ENCODE measurements at places on chromosomes 6 and 20.

GRCh38 chr6:1665214-1665613 lies 55.5 kb downstream of the FOXC1 start:
- DNase-seq: no peak

DNA sequence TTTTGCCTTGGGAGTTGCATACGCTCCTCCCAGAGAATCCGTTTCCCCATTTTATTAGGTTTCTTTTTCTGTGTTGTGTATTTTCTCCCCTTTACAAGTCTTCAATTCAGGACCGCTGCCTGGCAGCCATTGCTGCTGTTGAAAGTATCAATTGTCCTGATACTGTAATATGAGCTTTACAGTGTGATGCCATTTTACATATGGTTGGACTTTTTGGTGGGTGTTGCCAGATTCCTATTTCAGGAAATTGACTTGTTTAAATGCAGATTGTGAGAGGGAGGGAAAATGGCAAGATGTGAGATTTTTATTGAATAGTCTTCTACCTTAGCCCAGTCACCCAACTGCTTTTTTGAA lies 1.2 kb downstream of the PANK2 start:
- no peak for DNase-seq

- no peak for DNase-seq
Measured at GRCh38 chr6:49551078-49551865, 804 bp downstream of the C6orf141 start.

- DNase-seq: no peak
Measured at GRCh38 chr6:170025341-170025911, 265.5 kb downstream of the DLL1 start.

GRCh38 chr20:62064770-62065673 lies 659 bp downstream of the TAF4 start:
- DNase-seq: no peak

DNA sequence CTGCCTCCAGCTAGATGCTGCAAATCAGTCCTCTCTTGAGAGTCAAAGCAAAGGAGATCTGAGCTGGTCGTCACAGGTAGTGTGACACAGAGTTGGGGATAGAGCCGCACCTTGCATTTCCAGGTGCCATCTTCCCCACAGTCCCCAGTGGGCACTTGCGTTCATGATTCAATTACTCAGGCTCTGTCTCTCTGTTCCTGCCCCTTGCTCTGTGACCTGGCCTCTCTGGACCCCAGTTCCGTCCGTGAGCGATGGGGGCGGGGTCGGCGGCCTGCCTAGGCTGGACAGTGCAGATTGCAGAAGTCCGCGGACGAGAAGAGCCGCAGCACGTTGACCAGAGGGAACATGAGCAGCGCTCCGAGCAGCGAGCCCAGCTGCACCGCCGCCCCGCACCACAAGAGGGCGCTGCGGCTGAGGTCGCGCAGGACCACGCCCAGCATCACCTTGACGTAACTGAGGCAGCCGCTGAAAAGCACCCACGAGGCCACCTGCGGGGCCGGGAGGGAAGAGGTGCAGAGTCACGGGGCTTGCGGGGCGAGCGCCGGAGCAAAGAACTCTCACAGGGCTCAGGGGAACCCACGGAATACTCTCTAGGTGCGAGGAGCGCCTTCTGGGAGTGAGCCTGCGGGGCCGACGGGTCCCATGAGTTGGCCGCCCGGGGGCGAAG lies 7.4 kb downstream of the SLC52A3 start:
- DNase-seq: no peak

- DNase-seq: no peak
Measured at GRCh38 chr6:4780360-4780812, 4.2 kb downstream of the CDYL start.

- no peak for DNase-seq
Measured at GRCh38 chr6:113500221-113500620, 356.9 kb upstream of the MARCKS start.

DNA sequence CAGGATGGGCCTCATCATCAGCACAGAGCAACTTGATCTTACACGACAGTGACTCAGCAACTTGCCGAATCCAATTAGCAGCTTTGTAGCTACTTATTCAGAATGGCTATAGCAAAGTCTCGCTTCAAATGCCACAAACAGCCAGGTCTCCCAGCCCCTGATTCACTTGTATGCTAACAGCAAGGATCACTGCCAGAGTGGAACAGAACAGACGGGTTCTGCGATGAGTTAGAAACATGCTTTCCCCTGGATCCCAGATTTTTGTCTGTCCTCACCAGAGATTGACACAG lies 254.4 kb downstream of the NRN1 start:
- no peak for DNase-seq

GRCh38 chr6:159919011-159919511 lies 28.3 kb downstream of the MAS1 start:
- DNase-seq: no peak

- no peak for DNase-seq
Measured at GRCh38 chr6:113009682-113010081, 662.6 kb downstream of the RFPL4B start.

GRCh38 chr6:13486679-13487121 lies 700 bp downstream of the GFOD1 start:
- DNase-seq: peak; percentile 15

DNA sequence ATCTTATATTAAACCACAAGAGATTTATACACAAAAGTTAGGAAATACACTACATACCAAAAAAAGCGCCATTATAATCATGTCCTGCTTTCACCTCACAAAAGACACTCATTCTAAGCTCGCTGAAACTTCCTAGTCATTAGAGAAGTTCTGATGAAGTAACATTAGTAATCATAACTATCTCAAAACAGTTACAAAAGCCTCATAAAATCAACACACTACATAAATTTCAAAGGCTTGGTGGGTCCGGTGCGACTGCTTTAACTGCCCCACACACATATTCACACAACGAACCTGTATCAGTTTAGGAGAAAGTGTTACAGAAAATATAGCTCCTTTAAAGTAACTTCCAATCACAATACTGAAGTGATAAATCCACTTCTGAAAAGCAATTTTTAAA lies 1.9 kb downstream of the PHIP start:
- DNase-seq: no peak

DNA sequence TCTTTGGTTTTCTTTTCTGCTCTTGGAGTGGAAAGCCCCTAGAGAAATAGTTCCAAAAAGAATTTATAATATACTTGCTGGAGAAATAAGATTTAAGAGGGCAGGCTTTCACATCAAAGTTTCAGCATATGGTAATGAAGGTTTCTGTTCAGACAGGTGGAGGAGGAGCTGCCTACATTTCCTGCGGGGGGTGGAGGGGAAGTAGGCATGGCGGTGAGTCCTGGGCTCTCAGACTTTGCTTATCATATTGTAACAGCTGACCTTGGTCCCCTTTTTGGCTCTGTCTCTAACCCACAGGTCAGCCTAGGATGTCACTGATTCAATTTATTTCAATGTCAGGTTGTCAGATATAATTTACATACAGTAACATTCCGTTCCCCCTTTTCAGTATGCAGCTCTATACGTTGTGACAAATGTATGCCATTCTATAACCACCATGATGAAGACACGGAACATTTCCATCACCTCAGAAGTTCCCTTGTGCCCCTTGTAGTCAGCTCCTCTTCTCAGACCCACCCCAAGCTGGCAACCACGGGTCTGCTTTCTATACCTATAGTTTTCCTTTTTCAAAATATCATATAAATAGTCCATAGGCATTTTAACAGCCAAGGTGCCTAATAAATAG lies 77.6 kb upstream of the GGTLC1 start:
- no peak for DNase-seq

DNA sequence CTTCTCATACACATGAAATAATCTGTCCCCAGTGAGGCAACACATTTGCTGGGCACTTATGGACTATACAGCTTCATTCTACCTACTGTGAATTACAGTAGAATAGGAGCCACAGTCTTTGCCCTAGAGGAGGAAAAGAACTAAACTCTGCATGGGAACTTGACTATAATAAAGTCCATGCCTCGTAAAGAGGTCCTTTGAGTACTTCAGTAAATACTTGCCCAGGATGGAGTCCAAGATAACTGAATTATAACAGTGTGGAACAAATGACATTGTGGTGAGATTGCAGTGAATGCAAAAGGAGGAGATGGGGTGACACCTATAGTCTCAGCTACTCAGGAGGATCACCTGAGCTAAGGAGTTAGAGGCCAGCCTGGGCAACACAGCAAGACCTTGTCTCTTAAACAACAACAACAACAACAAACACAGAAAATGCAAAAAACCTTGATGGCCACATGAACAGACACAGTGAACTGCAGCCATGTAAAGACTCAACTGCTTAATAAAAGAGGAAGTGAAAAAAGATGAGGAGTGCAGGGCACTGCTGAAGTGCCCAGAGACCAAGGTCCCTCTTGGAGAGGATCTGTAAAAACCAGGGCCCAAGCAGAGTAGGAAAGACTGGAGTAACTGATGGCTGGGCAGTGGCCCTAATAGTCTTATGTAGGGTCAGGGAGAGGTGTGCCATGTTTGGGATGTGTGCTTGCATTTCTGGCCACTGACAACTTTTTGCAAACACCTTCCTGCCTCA lies 3.7 kb downstream of the MRPS18A start:
- peak; percentile 53 for DNase-seq

DNA sequence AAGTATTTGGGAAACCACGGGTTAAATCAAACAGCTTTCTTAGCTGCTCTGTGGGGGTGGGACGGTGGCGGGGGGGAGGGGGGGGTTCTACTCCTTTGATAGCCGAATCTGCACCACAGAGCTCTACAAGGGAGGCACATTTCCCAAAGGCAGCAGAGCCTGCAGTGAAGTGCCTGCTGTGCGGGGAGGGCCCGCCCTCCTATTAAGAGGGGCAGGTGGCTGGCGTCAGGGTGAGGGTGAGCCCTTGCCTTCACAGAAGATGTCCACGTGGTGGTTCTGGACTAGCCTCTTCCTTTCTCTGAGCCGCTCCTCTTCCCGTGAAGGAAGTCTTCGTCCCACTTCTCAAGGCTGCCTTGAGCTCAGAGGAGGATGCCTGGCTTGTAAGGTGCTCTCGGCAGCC lies 174.9 kb upstream of the THBS2 start:
- DNase-seq: no peak

- no peak for DNase-seq
Measured at GRCh38 chr6:118735320-118735719, 83.9 kb upstream of the CEP85L start.

- DNase-seq: no peak
Measured at GRCh38 chr6:127202676-127203075, 64.0 kb upstream of the RNF146 start.

GRCh38 chr20:20292472-20292871 lies 75.4 kb upstream of the INSM1 start:
- DNase-seq: no peak

GRCh38 chr6:129069006-129069405 lies 186.1 kb downstream of the LAMA2 start:
- no peak for DNase-seq

DNA sequence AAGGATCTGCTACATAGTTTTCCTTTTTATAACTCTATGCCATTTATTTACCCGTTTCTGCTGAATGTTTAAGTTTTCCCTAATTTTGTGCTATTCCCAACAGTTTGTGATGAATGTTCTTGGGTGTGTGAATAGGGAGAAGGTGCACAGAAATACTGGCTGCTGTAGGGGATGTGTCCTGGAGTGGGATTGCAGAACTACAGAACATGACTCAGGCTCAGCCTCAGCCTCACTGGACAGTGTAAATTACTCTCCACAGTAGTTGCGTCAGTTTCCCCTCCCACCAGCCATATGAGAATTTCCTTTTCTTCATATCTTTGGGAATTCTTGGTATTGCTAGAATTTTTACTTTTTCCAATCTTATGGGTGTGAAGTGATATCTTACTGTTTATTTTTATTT lies 57.0 kb downstream of the SLX4IP start:
- DNase-seq: no peak

GRCh38 chr6:69232496-69232895 lies 564.3 kb downstream of the LMBRD1 start:
- DNase-seq: no peak

- no peak for DNase-seq
Measured at GRCh38 chr6:5205877-5206850, 54.6 kb downstream of the LYRM4 start.

- no peak for DNase-seq
Measured at GRCh38 chr6:4599924-4600323, 176.3 kb upstream of the CDYL start.

DNA sequence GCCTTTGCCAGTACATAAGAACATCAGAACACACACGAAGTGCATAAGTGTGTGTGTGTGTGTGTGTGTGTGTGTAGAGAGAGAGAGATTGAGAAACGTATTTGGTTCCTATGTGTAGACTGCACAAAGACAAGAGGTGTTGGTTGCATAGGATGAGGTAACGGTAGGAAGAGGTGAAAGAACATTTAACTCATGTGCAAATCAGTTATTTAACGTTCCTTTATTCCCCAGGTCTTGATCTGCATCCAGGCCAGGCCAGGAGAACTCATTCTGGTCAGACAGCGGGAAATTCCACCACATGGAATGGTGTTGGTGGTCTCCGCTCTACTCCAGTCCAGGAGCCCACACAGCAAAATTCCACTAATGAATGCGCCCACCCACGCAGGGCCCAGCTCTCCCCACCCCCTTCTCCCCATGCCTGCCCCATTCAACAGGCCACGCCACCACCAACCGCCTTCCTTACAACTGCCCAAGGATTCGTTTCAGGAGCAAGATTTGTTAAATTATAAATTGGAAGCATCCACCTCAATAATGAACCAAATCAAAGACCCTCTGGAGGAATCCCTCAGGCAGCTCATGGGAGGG lies 86.8 kb downstream of the CLIC5 start:
- DNase-seq: no peak

DNA sequence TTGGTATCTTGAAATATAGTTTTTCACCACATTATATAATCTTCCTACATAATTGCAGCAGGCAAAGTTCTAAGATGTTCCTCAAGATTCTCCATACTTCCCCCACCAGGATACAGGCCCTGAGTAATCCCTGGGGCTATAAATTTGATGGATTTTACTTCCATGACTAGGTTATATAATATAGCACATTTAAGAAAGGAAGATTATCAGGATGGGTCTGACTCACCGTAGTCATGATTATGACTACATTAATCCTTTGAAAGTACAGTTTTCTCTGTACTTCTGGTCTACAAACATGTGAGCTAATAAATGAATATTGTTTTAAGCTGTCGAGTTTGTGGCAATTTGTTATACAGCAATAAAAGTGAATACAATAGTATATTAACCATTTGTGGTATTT lies 122.5 kb downstream of the MACROD2 start:
- no peak for DNase-seq

- no peak for DNase-seq
Measured at GRCh38 chr20:8509809-8510208, 377.7 kb downstream of the PLCB1 start.

- DNase-seq: no peak
Measured at GRCh38 chr20:32894026-32894483, 35.3 kb downstream of the EFCAB8 start.

- peak; percentile 54 for DNase-seq
Measured at GRCh38 chr20:10634683-10635411, 39.0 kb downstream of the JAG1 start.

- DNase-seq: no peak
Measured at GRCh38 chr6:154923199-154923869, 71.8 kb upstream of the TIAM2 start.

All from prostate gland (tissue), 2 donors.